ENCODE measurements at places on chromosomes 7 and 10. TPM values are rescaled to one million over a fixed set of nuclear protein-coding genes. Genes with fewer than 3 reads are reported as not detected.

DNA sequence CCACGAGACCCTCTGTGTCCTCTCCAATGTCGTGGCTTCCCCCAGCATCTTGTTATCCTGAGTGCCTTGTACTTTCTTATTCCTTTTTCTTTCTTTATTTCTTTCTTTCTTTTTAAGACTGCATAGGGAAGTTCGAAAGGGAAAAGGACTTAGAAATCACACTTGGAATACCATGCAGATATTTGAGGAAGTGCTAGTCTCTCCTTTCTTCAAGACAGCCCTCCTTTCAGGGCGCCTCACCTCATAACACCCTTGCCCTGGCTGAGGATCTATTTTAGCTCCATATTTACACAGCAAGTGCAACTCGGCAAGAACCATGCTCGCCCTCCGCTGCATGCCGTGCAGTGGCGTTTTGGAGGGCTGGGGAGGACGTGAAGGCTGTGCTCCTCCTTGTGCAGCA is 232.3 kb upstream of the GLI3 start:
- DNase-seq: no peak

DNA sequence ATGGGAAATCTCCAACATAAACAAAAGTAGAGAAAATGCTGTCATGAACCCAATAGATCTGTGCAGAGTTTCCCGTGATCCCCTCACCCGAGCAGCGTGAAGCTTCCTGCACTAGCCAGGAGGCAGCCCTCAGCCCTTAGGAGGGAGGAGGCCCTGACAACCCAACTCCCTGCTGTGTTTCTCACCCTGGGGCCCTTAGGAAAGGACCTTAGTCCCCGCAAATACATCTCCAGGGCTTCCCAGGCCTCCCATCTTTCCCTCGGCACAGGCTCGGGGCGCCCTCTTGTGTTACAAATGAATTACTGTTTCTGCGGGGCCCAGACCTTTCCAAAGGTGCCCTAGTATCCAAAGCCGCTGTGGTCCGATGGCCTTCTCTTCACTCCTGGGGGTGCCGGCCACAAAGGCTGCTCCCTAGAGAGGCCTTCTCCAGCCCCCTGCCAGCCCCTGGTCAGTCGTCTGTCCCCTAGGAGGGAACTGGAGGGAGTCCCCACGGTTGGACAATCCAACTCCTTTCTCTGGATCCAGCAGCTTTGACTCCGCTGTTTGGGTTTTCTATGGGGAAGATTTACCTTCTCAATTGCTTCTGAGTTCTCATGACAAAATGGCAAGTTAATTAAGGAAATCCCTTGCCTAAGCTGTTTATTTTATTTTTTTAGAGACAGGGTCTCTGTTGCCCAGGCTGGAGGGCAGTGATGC is 49.9 kb upstream of the SH2B2 start:
- DNase-seq: peak; percentile 22

GRCh38 chr7:150845421-150845861 is 6.9 kb upstream of the AOC1 start:
- DNase-seq: no peak

DNA sequence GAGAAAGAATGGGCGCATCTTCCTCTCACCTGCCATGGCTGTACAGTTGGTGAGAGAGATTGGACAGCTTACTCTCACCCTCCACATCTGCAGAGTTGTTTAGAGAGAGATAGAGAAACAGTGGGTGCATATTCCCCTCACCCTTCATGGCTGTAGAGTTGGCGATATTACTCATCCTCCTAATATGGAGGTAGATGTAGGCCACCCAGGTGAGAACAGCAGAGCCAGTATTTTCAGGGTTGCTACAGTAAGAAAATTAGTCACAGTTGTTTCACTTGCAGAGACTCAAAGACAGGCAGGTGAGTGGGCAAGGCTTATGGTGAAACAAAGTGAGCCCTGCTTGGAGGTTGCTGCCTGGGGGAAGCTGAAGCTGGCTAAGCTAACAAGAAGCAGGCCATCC is 65.0 kb upstream of the PFKP start:
- no peak for DNase-seq

DNA sequence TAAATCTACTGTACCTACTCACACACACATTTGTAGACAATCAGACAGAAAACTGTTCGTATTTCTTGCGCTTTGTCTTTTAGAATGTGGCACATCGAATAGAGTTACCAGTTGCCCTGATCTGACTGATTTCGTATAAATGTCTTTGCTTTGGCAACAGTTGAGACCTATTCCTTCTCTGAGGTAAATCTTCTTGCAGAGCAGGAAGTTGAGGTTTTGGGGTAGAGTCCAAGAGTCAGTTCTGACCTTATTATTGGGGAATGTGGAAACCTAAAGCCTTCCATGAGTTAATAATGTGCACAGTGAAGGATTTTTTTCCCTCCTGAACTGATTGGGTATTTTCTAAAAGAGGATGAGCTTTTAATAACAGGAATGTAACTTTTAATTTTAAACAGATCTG is 135.3 kb downstream of the KIAA1217 start:
- no peak for DNase-seq

DNA sequence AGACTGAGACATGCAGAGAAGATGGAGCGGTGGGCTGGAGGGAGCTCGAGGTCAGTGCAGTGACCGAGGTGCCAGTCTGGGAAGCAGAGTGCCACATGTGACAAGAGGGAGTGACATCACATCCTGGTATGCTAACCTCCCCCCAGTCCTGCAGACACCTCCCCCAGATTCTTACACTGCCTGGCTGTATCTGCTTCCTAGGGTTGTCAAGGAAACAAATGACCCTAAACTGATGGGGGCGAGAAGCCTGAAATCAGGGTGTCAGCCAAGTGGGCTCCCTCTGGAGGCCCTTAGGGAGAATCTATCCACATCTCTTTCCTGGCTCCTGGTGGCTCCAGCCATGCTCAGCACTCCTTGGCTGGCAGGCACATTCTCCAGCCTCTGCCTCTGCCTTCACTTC is 316.1 kb upstream of the ZMIZ1 start:
- DNase-seq: no peak

CRTAC1 gene
- 46.4 TPM for polyA plus RNA-seq

LIPF gene
- 0.57 TPM for polyA plus RNA-seq

DNA sequence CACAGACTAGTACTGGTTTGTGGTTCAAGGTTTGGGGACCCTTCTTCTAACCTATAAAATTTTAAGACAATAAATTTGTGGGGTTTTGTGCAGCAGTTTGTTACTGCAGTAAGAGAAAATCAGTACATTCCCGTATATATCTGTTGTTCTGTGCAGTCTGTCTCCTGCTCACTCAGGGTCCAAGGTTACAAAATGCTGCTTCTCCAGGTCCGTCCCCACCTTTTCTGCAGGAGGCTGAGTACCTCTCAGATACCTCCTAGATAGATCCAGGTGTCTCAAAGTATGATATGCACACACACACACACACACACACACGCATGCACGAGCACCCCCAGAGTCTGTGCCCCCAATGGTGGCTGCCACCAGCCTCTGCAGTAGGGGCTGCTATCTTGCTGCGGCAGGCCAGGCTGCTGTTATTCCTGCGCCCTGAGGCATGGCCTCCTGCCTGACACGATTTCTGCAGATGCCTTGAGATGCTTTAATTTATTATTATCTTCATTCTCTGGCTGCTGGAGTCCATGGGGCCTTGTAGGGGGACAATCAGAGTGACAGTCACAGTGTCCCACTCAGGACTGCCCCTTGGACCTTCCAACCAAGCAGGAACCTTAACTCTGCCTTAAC is 25.2 kb upstream of the ASL start:
- DNase-seq: no peak

DNA sequence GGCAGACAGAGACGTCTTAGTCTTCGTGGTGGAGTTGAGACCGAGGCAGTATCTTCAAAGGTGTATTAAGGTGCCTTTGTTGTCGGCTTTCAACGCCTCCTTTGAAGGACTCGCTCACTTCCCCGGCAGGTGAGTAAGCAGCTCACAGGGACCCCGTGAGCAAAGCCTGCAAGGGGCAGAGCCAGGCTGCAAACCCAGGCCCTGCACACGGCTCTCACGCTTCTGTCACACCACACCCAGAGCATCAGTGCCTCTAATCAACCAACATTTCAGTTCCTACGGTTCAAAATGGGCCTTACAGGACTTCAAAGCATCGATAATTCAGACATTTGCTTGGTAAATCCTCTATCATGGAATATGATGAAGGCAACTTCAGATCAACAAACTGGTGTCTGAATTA is 64.8 kb upstream of the INSIG1 start:
- no peak for DNase-seq

GRCh38 chr10:116186273-116186672 is 86.7 kb downstream of the GFRA1 start:
- no peak for DNase-seq

- DNase-seq: no peak
Observed at GRCh38 chr10:98295401-98295811, 27.4 kb upstream of the LOXL4 start.

NAT16 gene
- not detected for polyA plus RNA-seq

DNA sequence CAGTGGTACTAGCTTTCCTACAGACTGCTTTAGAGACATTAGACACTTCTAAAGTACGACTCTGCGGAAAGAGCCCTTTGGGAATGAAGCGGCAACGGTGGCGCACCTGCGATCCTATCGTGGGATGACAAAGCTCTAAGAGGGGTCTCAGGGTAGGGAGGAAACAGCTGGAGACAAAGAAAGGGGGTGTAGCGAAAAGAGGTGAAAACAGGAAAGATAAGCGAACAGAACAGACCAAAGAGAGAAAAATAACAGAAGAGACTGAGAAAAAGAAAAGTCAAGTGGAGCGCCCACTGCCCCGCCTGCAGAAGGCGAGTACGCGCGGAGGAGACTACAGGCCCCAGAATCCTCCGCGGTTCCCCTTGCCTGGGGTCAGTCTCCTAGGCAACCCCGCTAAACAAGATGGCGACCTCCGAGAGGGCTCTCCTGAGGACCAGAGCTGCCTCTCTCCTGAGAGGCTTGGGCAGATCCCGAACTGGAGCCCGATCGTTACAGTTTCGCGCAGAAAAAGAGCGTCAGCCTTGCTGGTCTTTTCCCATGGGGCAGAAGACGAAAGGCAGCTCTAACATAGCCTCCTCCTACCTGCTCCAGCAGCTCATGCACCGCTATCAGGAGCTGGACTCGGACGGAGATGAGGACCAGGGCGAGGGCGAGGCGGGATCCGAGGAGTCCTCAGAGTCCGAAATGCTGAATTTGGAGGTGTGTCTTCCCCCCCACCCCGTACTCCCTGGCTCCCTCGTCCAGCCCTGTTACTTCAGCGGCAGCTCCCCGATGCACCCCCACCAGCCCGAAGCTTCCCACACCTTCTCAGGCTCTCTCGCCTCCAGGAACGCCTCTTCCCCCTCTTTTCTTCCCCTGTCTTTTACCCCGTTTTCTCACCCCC is at the start of gene LRGUK:
Gene LRGUK, plus strand, starts transcription at position 375 of the 883 bp plus-strand sequence. Its CDS starts 28 bp downstream, at position 403.
- DNase-seq: peak; percentile 73

DNA sequence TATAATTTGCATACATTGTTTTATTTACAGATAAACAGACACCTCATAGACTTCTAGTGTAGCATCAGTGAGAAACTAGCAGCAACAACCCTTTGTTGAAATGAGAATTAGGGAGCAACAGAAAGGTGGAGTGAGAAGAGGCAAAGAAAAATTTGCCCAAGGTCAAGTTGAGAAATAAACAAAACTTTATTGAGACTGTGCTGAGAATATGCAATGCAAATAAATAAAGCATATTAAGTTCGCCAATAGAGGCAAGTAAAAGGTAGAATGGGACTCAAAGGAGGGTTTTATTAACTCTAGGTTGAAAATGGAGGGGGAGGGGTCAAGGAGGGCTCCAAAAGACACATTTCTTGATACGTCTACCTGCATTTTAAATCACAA is 49.7 kb downstream of the CACNA2D1 start:
- DNase-seq: no peak

- no peak for DNase-seq
Observed at GRCh38 chr10:86206240-86206579, 160.4 kb downstream of the GRID1 start.

DNAJC2 gene
- polyA plus RNA-seq: 46.2 TPM

- no peak for DNase-seq
Observed at GRCh38 chr7:115984105-115984504, 46.5 kb downstream of the TFEC start.

- no peak for DNase-seq
Observed at GRCh38 chr7:143292876-143293275, 4.7 kb downstream of the CASP2 start.

DNA sequence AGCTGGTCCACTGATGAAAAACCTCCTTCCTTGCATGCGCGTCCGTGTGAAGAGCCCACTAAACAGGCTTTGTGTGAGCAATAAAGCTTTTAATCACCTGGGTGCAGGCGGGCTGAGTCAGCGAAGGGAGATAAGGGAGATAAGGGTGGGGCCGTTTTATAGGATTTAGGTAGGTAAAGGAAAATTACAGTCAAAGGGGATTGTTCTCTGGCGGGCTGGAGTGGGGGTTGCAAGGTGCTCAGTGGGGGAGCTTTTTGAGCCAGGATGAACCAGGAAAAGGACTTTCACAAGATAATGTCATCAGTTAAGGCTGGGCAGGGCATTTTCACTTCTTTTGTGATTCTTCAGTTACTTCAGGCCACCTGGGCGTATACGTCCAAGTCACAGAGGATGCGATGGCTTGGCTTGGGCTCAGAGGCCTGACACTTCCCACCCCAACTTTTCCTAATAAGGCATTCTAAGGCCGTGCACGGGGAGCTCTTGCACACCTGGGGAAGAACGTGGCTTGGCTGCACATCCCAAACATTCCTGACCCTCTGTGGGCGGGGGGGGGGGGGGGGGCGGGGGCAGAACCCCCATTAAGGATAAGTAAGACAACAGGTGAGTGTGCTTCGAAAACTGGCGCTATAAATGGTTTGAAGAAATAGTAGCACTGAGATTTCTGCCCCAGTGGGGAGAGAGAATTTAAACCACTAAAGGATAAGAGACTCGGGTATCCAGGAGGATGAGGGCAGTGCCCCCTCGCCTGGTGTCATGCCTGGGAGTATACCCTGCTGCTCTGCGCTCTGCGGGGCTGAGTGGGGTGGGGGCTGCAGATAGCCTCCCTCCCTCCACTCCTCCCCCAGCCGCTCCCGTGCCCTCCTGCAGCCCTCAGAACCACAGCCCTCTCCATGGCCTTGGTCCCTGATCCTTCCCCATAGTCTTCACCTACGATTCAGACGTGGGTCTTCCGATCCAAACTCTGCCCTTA is 217.6 kb downstream of the MLLT10 start:
- DNase-seq: no peak

LIPN gene
- polyA plus RNA-seq: not detected

GRCh38 chr7:99355098-99355497 is 19.4 kb upstream of the ARPC1B start:
- no peak for DNase-seq

NPTX2 gene
- polyA plus RNA-seq: 3.3 TPM

GRCh38 chr10:13594641-13595040 is 7.9 kb downstream of the PRPF18 start:
- DNase-seq: no peak

- no peak for DNase-seq
Observed at GRCh38 chr7:38795593-38795992, 113.4 kb downstream of the VPS41 start.

SLC16A9 gene
- polyA plus RNA-seq: 42.0 TPM

Data from right renal pelvis (tissue), 4 donors.